ENCODE measurements at places on chromosomes 1 and 21. TPM values are rescaled to one million over a fixed set of nuclear protein-coding genes. Genes with fewer than 3 reads are reported as not detected.

Gene OR2L2
- total RNA-seq: not detected

Gene C1orf94
- not detected for total RNA-seq

Gene C21orf58
- 1.2 TPM for total RNA-seq

DNA sequence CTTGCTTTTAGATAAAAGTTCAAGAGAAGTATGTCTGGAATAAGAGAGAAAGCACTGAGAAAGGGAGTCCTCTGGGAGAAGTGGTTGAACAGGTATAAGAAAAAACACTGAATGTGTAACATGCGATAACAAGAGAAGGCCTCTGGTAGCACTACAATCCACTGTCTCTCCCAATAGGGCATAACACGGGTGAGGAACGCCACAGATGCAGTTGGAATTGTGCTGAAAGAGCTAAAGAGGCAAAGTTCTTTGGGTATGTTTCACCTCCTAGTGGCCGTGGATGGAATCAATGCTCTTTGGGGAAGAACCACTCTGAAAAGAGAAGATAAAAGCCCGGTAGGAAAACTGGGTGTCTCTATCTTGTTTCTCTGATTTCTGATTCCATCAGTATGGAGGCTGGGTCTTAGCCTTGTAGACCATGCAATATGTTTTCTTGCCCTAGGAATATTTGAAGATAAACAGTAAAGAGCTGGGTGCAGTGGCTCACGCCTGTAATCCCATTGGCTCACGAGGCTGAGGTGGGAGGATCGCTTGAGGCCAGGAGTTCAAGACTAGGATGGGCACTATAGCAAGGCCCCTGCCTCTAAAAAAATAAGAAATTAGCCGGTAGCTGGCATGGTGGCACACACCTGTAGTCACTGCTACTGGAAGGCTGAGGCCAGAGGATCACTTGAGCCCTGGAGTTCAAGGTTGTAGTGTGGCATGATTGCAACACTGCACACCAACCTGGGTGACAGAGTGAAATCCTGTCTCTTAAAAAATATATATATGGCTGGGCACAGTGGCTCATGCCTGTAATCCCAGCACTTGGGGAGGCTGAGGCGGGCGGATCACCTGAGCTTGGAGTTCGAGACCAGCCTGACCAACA, 40.4 kb downstream of the DAP3 start:
- no peak for DNase-seq

DNA sequence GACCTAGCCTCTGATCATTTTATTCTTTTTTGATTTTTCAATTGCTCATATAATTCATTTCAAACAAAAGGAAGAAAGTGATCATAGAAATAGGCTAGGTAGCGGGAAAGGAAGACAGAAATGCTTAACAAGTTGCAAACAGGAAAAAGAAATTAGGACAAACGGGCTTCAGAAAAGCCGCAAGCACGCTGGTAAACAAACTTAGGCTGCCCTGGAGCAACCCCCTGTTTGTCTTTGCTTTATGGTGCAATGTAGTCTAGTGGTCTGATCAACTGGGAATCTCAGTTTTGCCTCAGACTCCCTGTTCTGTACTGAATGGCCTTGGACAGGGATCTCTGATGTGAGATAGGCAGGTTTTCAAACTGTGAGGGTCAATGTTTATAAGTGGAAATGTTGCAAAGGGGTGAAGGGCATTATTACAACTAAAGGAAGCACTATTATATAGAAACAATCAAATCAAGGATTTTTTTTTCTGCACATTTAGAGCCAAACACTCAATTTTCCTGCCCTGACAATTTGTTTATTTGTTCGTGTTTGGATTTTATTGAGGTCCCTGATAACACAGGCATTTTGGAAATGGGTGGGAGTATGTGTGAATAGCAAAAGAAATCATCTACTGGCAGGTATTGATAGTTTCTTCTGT, 146.8 kb upstream of the NRIP1 start:
- no peak for DNase-seq

- DNase-seq: no peak
Observed at GRCh38 chr21:26888256-26888655, 43.0 kb upstream of the ADAMTS1 start.

DNA sequence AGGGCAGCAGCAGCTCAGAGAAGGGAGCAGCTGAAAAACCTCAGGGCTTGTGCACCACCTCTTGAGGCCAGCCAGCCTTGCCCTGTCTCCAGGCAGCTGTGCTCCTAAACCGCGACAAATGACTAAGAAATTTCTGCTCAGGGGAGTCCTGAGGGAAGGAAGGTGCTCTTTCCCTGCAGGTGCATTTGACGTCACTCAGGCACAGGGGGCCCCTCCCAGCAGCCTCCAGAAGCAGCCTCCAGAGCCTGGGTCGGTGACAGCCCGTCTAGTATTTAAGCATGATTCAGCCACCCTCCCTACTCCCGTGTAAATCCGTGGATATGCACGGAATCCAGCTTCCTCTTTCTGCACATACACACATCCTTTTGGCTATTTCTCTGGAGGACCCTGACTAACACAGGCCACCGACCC, 560.5 kb downstream of the KIF26B start:
- no peak for DNase-seq

GRCh38 chr1:114099268-114099667, 54.4 kb downstream of the SYT6 start:
- no peak for DNase-seq

DNA sequence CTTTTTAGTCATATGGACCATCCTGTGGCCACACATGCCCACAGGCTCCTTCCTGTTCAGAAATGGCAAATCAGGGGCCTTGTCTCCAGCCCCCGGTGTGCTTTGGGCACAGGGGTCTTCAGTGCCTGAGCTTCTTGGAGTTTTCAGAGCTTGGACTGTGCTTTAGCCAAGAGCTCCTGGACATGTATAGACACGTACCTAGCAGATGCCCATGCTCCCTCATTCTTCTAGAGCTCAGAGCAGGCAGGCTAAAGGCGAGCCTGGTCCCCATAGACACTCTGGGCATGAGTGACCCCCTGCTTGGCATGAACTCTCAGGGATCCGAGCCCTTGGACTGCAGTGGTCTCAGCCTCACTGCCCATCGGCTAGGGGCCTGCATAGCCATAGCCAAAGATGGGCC, 106.8 kb downstream of the EPHB2 start:
- no peak for DNase-seq

DNA sequence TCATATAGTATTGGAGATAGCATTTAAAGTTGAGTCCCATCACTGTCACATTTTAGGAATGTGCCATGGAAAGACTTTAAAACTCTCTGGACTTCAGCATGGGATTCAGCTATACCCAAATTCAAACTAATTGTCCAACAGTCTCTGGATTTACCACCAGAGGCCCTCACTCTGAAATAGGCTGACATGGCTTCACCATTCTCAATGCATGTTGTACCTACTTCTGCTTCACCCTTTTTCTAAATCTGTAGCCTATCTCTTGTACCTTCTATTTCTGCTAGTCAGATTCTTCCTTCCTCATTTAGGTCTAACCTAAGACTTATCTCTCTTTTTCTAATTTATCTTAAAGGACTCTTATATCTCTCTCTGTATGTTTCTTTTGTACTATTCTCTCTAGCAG, 512.7 kb upstream of the ZRANB2 start:
- no peak for DNase-seq

- DNase-seq: no peak
Observed at GRCh38 chr1:201694608-201695335, 134.2 kb upstream of the IPO9 start.

GRCh38 chr1:231192620-231193163, 30.8 kb downstream of the TRIM67 start:
- peak; percentile 75 for DNase-seq

DNA sequence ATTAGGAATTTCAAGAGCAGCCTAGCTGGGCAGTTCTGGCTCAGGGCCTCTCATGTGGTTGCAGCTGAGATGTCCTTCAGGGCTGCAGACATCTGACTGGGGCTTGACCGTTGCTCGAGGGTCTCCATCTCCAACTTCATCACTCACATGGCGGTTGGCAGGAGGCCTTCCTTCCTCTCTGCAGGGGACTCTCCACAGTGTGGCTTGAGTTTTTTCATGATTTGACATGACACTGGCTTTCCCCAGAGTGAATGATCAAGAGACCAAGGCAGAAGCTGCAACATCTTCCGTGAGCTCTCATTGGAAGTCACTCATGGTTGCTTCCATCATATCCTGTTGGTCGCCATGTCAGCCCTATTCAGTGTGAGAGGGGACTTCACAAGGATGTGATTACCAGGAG, 74.6 kb downstream of the RUNX3 start:
- no peak for DNase-seq
